ENCODE measurements at places on chromosomes 3 and 15.

DNA sequence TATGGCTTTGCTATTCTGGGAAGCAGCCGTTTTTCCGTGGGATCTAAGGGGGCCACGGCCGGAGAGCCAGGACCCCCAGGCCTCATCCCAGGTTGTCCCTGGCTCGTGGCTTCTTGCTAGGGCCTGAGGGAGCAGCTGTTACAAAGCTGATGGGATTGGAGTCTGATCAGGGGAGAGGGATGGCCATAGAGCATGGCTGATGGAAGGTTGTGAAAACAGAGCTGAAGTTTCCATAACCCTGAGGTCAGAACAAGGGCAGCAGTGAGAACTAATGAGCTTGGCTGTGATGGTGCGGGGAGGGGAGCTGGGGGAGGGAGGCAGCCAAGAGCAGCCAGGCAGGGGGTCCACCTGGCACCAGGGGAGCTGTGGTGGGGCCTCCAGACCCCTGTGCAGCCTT lies 63.0 kb downstream of the LINGO1 start:
- no peak for DNase-seq

DNA sequence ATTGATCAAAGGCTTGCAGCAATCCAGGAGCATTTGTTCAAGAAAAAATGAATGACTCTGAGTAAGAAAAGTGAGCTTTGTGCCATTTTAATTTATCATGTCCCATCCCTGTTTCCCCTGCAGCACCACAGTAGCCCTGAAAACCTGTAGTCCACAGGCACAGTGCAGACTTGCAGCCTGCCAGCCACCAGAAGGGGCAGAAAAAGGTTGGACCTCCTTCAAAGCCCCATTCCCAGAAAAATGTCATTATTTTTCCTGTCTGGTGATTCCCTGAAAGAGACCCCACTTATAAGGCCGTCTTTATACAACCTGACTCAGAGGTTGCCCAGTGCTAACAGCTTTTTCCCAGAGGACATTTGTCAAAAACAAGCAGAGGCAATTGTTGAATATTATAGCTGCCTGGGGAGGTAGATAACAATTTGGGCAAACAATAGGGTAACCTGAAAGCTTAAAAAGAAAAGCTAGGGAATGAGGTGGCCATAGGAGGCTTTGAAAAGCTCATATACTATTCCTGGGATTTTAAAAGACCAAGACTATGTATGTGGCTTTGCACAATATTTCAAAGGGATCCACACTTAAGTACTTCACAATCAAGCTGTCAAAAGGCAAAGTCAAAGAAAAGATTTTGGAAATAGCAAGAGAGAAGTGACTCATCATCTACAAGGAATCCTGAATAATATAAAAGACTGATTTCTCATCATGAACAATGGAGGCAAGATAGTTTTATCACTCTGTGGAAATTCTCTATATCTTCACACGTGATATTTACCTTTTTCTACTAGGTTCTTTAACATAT lies 136.8 kb upstream of the PLXNA1 start:
- peak; percentile 23 for DNase-seq

DNA sequence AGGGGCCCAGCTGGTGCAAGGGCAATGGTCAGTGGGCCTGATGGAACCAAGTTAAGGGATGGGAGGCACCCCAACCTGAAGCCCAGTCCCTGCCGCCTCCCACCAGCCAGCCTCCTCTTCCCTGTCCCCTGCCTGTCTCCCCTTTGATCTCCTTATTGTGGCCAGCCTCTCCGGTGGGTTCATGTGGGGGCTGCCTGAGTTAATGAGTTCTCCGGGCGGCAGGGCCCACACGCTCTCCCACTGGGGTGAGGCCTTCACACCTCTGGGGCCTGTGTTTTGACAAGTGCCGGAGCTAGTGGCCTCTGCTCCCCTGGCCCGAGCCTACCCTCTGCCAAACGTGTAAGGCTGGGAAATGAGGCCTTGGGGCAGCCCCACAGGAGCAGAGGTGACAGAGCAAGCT lies 7.2 kb upstream of the MESP1 start:
- DNase-seq, result no peak

DNA sequence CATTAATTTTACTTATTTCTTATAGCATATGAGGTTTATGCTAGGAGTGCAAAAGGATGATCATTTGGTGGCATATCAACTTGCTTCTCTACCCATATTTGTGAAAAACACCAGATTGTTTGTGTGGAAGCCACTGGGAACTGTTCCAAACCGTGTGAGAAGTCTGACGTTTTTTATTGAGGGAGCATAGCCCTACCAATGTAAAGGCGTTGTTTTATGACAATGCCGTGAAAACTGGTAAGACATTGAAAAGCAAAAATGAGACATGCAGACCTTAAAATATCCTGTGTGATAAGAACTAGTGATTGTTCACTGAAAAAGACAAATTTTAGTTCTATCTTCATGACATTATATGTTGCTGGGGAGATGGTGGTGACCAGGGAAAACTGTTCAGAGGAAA lies 87.8 kb downstream of the CHL1 start:
- no peak for DNase-seq

GRCh38 chr15:75034615-75035014 lies 11.2 kb downstream of the PPCDC start:
- no peak for DNase-seq

DNA sequence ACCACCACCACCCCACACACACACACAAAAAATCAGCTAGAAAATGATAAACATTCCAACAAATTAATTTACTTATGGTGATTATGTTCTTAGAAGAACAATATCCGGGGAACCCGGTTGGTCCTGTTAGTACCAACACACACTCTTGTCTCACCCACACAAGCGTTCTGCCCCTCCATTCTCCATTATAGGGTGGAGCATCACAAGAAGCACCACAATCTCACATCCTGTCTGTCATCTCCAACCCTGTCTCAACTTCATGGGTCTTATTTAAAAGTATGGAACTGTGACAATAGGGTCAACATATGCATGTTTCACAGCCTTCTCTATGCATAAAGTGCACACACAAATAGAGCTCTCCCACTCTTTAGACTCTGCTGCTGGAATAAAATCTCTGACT lies 5.6 kb downstream of the GSK3B start:
- no peak for DNase-seq

DNA sequence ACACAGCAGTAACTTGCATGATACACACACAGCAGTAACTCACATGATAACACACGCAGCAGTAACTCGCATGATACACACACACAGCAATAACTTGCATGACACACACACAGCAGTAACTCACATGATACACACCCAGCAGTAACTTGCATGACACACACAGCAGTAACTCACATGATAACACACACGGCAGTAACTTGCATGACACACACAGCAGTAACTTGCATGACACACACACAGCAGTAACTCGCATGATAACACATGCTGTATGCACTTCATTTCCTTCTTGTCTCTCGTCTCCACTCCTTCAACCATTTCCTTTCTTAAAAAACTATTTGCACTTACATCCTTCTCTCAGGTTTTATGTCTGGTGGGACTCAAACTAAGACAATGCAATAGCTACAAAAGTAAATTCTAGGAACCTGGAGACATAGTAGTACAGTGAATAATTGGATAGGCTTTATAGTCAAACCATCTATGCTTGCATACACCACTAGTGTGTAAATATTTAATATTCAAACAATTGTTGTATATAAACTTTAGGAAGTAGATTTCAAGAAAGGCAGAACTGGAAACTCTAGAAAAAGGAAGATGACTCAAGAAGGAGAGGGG lies 130.8 kb downstream of the UACA start:
- DNase-seq, result peak; percentile 35

DNA sequence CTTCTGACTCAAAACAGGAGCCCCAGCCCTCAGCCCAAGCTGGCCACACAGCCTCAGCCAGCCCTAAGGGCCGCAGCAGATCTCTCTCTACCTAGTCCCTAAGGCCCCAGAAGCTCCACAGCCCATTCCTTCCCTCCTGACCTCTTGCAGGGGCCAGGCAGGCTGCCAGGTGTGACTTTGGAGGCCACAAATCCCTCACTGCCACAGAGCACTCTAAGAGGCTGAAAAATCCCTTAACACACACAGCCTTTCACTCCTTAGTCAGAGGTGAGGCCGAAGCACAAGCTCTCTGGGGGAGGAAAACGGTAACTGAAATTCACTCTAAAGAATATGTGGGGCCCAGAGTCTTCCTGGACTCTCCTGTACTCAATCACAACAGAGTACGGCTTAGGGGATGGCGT lies 23.3 kb downstream of the LRRC2 start:
- DNase-seq, result no peak

GRCh38 chr3:124748560-124749198 lies 18.4 kb downstream of the UMPS start:
- no peak for DNase-seq

DNA sequence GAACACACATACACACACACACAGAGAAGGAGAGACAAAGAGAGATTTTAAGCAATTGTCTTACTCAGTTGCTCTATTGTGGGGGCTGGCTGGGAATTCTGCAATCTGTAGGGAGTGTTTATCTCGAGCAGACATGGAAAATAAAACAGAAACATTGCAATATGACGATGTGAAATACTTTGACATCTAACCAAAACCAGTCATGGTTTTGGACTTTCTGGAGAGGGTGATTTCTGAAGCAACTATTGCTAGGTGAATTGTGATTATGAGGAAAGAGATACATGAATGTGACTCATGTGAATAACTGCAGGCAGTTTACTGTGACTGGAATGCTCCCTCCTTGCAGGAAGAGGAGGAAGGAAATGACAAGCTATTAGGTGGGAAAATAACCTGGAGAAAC lies 12.3 kb upstream of the PHLDB2 start:
- peak; percentile 79 for DNase-seq

DNA sequence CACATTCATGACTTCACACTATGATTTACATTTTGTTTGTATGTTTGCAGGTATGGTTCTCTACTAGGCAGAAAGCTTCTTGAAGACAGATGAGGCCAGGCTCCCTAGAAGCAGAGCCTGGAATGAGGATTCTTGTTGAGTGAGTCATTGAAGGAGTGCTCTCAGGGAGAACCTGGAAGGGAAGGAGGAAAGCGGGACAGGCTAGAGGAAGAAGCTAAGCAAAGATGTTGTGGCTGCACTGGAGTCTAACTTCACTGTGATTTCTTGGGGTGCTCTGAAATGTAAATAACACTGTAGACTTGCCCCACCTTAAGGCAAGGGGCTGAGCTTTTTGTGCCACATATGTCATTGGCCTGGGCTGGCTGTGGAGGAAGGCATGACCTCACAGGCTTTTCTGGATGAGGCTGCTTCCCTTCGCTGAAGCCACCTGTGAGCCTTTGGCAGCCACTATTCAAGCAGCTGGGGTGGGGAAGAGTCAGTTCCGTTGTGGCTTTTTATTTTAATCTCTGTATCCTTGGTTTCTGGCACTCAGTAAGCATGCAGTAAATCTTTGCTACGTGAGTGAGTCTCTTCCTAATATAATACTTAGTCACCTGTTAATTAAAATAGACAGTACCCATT lies 307.3 kb downstream of the SV2B start:
- peak; percentile 63 for DNase-seq

GRCh38 chr3:134397755-134398154 lies 23.5 kb upstream of the AMOTL2 start:
- no peak for DNase-seq

- no peak for DNase-seq
These were observed 47.7 kb downstream of the TUSC7 start for GRCh38 chr3:116757315-116757714.

GRCh38 chr3:138036572-138036971 lies 26.6 kb downstream of the CLDN18 start:
- DNase-seq, result no peak

All from fibroblast of skin of abdomen (primary cell).